NCI-H2171 (cell line): ENCODE measurements at places on chromosomes 6 and 20.

GRCh38 chr6:100452998-100453397 is 11.7 kb downstream of the SIM1 start:
- no peak for DNase-seq

GRCh38 chr20:25281541-25281991 is 33.7 kb downstream of the PYGB start:
- no peak for DNase-seq

DNA sequence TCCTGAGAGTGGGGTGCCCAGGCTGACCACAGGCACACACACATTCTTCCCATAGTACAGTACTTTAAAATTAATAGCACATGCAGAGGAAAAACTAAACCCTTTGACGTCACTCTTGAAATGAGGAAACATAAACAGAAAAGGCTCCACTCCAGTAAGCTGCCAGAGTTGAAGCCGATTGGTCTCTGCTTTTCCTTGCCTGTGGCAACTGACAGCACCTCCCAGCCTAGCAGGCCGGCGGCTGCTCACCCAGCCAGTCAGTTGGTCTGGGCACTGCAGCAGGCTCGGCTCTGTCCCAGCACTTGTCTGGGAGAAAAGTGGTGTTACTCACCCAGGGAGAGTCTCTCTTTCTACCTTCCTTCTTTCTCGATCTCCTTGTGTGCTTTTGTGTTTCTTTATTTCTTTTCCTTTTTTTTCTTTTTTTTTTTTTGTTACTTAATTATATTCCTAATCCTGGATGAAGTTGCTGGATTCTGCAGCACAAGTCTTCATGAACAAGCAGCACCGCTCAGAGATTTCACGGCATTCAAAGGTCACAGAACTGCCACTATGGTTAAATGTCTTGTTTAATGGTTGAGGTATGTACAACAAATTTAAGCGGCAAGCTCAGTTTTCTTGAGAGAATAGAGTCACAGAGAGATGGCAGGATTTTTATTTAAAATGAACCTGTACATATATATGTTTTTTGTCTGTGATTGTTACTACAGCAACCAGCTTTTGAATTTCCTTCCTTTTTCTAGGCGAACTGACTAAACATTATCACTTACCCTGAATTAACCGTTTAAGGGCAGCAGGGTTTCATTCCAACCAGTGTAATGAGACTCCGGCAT is at the start of gene PDE7B:
Gene PDE7B (plus strand): TSS at position 260 of the 830 bp plus-strand sequence.
- no peak for DNase-seq

DNA sequence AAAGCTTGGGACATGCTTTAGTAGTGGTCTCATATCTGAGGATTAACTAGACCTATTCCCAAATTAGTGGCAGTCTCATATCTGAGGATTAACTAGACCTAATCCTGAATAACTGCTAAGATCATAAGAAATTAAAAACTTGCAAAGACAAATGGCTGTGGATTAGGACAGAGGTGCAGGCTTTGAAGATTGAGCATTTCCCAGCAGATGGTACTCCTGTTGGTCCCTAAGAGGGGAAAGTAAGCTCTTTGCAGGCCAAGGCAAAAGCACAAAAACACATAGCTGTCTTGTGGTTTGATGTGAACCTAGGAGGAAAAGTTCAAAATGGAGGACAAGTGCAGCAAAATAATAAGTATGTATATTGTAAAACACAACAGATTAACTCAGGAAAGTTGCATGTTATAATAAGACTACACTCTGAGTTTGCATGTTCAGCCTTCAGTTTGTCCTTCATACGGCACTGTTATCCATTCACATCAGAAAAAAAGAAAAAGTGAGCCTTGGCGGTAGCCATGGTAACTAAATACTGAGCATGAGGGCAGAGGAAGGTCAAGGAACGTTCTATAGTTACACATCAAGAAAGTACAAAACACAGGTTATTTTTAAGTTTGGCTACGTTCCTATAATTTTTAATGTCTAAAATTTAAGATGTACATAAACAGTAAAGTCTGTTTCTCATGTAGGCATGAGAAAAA is 62.8 kb downstream of the FILIP1 start:
- no peak for DNase-seq

- no peak for DNase-seq
Measured at GRCh38 chr6:42263165-42263728, 45.6 kb upstream of the MRPS10 start.

DNA sequence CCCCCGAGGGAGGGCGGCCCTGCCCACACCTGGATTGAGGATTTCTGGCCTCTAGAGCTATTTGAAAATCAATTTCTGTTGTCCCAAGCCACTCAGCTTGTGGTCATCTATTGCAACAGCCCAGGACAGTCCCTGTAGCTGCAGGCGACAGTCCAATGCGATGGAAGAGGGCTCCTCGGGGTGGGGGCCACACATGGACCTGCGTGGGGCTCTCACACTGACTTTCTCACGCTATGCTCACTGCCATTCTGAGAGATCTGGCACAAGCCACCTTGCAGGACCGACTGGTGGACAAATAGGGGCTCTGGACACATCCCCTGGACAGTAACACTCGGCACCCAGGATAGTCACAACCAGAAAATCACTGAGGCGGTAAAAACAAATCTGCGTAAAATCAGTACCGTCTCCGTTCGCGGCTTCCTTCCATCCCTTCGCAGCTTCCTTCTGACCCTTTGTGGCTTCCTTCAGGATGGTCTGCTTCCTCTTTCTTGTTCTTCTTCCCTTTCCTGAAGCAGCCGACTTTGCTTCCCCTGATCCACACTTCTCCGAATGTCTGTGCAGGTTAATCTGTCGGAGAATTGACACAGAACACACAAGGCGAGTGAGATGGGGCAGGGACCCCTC is 21.8 kb downstream of the CTCFL start:
- DNase-seq = no peak

- no peak for DNase-seq
Measured at GRCh38 chr20:48952656-48953055, 31.1 kb downstream of the ARFGEF2 start.

GRCh38 chr6:154864066-154864430 is 130.8 kb downstream of the SCAF8 start:
- DNase-seq = no peak
